ENCODE measurements at places on chromosomes 1 and 21.

DNA sequence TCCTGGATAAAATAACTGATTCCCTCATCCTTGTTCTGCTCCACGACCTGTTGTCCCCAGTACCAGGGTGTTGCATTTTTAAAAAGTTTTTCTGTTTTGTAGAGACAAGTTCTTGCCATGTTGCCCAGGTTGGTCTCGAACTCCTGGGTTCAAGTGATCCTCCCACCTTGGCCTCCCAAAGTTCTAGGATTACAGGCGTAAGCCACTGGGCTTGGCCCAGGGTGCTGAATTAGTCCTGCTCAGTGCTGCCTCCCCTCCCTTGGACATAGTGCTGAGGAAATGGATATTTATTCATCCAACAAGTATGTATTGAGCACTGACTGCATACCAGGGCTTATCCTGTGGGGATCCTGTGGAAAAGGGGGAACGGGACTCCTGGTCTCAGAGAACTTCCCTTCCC, 126.4 kb downstream of the PTPRU start:
- DNase-seq, result no peak

DNA sequence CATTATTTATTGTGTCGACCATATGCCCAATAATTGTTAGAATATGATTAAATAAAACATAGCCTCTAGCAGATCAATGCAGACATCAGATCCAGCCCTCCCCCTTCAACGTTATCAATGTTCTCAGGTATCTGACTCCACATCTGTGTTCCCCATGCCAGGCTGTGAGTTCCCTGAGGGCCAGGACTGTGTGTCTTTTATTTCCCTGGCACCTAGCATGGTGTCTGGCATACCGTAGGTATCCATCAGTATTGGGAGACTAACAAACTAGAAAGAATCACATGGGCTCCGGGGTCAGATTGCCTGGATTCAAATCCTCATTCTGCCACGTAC, 48.3 kb downstream of the SDC3 start:
- DNase-seq, result no peak

- DNase-seq, result no peak
These were observed 220.1 kb downstream of the ST6GALNAC3 start for GRCh38 chr1:76294482-76295194.

DNA sequence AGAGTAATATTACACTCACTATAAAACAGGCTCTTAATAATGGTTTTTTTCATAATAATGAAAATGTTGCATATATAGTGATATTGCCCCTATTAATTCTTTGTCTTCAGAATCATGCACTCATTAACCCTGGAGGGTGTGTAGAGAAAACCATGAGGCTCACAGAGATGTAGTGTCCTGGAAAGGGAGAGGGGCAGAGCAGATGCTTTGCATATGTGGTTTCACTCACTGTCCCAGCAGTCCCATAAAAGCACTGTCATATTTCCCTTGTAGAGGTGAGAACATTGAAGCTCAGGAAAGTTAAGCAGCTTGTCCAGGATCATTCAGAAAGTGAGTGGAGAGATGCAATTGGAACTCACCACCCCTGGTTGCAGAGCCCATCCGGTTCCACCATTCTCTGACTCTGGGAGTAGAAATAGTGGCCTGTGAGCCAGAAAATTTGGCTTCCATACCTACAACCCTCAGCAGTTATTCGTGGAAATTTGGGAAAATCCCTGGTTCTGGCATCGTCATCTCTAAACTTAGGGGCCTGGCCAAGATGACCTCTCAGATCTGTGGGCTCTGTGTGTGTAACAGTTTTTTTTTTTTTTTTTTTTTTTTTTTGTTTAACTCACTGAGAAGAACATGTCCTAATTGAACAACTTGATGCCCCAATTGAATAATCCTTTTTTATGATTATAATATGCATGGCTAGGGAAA, 86.4 kb downstream of the RGL1 start:
- no peak for DNase-seq

DNA sequence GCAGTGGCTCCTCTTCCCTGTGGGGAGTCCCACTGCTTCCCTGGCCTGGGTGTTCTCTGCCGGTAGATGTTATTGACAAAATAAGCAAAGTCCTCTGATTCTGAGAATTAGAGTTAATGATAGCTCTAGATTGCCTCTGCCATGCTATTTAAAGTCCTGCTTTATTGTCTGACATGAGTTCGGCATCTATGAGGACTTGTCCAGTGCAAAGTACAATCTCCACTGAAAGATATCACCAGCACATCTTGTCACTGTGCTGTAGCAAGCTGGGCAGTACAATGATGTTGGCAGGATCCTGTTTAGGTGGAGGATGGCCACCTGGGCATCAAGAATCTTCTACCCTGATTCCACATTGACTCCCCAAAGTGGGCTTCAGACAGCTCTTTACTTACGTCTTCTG, 54.0 kb upstream of the ATP5PO start:
- DNase-seq, result no peak

DNA sequence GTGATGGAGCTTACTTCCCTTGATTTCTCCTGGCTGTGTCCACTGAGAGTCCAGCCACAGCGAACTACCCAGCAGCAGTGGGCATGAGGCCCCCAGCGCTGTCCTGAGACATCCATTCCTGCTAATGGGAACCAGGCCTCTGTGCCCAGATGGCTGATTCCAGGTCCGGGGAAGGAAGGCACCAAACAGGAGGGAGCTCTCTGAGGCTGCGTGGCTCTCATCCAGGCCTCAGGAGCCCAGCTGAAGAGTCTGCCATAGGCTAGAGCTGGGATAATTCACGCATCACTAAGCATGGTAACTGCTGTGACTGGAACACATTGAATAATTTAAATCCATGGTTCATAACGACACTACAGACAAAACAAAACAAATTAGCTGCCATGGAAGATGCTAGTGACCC, 24.7 kb upstream of the LRRC47 start:
- no peak for DNase-seq

DNA sequence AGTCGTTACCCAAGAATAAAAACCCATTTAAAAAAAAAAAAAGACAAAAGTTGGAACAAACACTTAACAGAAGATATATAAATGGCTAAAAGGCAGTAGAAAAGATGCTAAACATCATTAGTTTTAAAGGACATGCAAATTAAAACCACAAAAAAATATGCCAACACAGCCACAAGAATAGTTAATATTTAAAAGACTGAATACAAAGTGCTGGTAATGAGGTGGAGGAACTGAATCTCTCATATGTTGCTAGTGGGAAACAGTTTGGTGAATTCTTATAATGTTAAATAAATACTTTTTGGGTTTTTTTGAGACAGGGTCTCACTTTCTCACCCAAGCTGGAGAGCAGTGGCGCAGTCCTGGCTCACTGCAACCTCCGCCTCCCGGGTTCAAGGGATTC, 10.0 kb downstream of the LRRC40 start:
- no peak for DNase-seq

- DNase-seq, result no peak
These were observed 286.1 kb downstream of the DPYD start for GRCh38 chr1:97634758-97635157.

DNA sequence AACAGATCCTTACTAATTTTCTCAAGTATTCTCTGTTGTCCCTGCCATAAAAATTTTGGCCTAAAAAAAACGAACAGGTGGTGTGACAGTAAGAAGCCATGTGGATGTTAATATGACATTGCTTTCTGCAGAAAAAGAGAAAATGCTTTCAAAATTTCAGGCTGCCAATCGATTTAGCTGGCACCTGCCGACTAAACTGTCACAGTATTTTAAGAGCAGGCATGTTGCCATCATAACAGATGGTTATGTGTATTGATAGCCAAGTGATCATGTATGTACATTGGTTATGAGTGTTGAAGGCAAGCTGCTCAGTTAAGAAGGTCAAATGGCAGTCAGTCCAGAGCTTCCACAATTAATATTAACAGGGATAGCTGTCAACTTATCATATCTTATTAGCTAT, 1017.0 kb downstream of the MRPL39 start:
- no peak for DNase-seq

GRCh38 chr1:229229137-229229720, 41.7 kb upstream of the RAB4A start:
- DNase-seq, result no peak

GRCh38 chr1:108865316-108865910, 8.5 kb upstream of the AKNAD1 start:
- no peak for DNase-seq

DNA sequence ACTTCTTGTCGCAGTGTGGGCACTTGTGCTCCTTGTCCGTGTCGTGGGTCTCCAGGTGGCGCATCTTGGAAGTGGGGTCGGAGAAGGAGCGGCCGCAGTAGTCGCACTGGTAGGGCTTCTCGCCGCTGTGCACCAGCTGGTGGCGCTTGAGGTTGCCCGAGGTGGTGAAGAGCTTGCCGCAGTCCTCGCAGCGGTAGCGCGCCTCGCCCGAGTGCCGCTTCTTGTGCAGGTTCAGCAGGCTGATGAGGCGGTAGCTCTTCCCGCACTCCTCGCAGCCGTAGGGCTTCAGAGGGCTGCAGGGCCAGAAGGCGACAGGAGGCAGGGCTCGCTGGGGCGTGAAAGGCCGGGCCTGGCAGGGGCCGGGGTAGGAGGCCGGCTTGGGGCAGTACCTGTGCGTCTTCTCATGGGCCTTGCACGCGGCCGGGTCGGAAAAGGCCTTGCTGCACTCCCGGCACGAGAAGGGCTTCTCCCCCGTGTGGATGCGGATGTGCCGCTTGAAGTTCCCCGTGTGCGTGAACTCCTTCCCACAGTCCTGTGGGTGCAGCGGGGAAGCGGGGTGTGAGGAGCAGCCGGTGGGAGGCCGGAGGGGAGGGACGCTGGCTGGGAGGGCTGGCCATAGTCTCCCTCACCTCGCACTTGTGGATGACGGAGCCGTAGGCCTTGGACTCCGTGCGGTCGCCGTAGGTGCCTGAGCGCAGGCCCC, 31.4 kb downstream of the ZBTB17 start:
- no peak for DNase-seq

DNA sequence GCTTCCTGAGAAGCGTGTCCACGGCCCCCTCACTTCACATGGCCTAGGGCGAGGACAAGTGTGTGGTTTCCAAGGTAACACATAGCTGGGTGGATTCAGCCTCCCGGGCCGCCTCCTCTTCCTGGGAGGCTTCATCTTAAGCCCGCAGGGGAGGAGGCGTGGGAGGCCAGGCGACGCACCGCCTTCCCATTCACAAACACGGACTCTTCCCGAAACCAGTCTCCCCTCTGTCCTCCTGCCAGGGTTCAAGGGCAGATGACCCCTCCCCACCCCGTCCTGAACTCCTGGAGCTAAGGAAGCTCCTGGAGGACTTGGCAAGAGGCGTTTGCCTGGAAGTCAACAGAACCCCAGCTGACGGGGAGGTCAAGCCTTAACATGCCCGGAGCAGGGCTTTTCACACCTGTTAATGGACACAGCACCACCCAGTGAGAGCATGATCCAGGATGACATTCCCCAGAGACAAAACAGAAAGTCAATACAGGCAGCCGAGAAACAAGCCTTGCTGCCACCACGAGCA, 56.7 kb downstream of the KCNN3 start:
- no peak for DNase-seq

DNA sequence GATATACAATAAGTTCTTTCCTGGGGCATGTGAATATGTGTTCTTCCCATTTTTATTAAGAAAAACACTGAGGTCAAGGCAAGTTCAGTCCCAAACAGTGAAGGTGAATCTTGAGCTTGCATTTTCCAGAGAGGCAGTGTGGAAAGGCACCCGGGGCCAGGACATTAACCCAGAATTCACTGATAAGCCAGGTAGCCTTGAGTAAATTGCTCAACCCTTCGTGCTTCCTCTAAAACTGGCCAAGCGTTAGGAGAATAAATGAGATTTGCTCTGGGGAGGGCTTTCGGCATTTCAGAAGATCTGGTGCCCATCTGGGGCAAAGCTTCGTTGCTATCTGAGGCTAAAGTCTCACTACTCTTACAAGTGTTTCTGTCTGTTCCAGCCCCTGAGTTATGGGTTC, 57.1 kb upstream of the KAZN start:
- DNase-seq, result no peak

GRCh38 chr1:183986941-183987340, 50.6 kb downstream of the COLGALT2 start:
- no peak for DNase-seq

Measured in stimulated activated CD4-positive, alpha-beta T cell treated with anti-CD3 and anti-CD28 coated beads, Interleukin-1b, Interleukin-23, amount 100 ng/mL, for 48 hours (primary cell).